Uterus (tissue), 4 donors: ENCODE measurements at places on chromosomes 5 and 9.
A peak's percentile ranks its signal among the peaks of the same experiment; 100 is the strongest.

DNA sequence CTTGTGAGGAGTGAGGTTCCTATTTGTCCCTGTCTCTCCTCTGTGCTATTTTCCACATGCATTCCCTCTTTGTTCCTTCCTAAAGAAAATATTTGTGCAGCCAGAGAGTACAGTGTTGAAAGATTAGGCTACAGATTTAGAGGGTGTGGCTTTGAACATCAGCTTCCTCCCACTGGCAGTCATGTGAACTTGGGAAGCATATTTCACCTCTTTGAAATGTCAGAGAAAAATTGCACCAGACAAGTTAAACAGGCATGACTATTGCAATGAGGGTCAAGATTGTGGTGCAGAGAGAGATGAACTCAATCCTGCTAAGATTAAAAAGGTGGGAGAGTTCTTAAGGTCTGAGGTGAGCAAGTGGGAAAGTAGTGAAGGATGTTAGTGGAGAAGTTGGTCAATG is 641.0 kb downstream of the DNAH5 start:
- DNase-seq: no peak

DNA sequence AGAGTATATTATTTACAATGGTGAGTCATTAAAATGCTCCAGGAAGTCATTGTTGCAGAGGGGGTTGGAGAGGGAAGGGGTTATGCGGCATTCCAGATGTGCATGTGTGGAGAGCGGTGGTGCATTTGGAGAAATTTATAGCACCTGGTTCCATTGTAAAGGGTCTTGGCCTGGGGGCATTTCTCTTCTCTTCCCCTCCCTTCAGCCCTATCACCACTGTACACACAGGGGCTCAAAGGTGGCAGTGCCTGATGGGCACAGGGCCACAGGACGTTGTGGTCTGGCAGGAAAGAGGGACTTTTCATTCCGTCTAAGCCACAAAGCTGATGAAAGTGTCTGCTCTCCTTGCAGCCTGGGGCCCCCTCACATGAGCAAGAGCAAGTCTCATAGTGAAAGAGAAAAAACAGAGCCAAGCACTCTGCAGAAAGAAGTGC is 442.4 kb upstream of the ZNF462 start:
- DNase-seq: no peak

DNA sequence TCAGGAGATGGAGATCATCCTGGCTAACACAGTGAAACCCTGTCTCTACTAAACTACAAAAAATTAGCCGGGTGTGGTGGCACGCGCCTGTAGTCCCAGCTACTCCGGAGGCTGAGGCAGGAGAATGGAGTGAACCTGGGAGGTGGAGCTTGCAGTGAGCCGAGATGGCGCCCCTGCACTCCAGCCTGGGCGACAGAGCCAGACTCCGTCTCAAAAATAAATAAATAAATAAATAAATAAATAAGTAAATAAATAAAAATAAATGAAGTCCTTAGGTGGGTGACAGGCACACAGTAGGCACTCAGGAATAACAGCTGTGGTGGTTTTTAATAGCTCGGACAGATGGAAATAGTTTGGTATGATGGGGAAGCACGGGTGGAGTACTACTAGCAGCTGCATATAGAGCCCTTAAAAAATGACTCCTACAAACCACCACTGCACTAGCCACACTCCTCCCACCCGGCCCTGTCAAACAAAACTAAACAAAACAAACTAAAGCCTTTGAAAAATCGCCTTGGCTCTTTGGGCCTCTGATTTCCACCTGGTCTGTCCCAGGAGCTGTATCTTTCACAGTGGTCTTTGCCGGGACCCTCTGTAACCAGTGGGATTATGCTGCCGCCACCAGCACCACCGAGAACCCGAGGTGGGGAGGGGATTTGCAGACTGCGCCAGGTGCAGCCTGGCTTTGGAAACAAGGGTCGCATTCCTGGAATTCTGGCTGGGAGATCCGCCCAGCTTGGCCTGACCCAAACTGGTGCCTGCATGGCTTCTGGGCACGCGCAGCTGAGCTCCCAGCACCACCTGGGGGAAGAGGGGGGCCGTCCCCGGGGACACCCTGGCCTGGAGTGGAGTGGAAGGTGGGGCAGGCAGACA is 5.1 kb upstream of the WDR5 start:
- DNase-seq: peak; percentile 50

GRCh38 chr9:37198039-37198729 is 77.8 kb downstream of the ZCCHC7 start:
- DNase-seq: no peak

- no peak for DNase-seq
These were observed 7.7 kb upstream of the XPA start for GRCh38 chr9:97704851-97705250.

DNA sequence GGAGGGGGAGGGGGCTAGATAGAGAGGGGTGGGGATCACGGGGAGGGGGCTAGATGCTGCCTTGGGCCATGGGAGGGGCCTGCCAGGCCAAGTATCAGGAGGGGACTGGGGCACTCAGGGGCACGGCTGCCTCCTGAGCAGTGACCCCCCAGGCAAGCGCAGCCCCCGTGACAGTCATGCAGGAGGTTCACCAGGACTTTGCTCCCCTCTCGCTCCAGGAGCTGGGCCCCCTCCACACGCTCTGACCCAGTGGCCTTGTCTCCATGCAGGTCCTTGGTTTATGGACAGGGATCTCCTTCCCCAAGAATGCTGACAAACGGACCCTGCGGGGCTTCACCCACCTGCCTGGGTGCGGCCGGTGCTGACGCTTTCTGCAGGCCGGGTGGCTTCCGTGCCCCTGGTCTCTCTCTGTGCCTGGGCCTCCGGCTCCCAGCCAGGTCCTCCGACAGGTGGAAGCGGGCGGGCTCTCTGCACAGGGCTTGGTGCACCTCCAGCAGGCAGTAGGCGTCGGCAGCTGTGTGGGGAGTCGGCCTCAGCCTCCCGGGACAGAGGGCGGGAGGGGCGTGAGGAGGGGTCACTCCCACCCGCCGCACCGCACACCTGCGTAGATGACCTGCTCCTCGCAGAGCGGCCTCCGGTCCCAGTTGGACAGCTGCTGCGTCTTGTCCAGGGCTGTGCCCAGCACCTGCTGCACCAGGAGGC is 46.8 kb upstream of the NRARP start:
- no peak for DNase-seq

- no peak for DNase-seq
These were observed 1.2 kb upstream of the YTHDC2 start for GRCh38 chr5:113512341-113512740.

- no peak for DNase-seq
These were observed 508.9 kb downstream of the NTRK2 start for GRCh38 chr9:85178474-85178873.

- DNase-seq: no peak
These were observed 81.8 kb downstream of the SV2C start for GRCh38 chr5:76165029-76165428.

DNA sequence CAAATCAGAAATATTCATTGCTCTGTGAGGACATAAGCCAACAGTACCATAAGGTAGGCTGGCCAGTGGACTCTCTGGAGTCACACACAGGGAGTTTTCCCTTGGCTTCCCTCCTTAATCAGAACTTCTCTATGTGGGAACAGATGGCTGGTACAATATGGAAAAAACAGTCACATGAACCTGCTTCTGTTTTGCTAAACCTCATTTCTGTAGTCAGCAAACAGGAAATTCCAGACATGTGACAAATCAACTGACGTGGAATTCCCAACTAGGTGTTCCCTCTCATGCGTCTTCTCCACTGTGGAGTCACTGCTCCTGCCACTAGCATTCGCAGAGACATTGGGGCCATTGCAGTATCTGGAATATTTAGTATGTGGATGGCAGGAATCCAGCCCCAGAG is 617.6 kb downstream of the KIF4B start:
- no peak for DNase-seq

DNA sequence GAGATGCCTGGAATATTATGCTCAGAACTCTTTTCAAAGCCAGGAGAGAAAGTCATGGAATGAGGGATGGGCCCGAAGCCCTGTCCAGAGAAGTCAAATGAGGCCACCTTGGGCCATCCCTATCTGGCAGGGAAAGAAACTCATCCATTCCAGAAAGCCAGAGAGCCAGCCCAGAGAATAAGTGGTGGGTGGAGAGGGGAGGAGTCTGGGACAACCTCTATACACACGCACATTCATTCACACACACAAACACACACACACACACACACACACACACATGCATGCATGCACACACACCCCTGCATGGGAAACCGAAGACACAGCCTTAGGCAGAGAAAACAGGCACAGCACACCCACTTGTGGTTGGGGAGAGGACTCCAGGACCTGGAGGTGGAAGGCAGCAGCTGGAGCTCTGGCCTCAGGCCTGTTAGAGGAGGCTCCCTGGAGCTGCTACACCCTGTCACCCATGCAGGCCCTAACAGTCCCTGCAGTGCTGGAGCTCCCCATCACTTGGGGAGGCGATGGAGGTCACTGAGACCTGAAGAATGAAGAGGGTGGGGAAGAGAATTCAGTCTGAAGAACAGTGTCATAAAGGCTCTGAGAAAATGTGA is 38.0 kb downstream of the TGFBI start:
- no peak for DNase-seq

DNA sequence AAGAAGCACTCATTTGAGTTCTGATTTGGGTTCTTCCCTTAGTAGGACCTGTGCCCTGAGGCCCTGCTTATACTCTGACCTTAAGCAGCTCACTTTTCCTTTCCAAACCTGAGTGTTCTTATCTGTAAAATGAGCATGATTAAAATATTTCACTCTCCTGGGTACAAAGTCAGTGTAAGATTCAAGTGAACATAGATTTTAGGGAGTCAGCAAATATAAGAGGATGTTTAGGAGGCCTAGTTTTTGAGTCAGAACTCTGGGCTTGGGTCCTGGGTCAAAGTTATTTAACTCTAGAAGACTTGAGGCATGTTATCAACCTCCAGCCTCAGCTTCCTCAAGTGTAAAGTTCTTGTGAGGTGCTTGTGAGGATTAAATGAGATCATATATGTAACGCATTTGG is 8.7 kb upstream of the SPARC start:
- no peak for DNase-seq
